ENCODE measurements at places on chromosomes 16 and 17. TPM values are rescaled to one million over a fixed set of nuclear protein-coding genes. Genes with fewer than 3 reads are reported as not detected.

DNA sequence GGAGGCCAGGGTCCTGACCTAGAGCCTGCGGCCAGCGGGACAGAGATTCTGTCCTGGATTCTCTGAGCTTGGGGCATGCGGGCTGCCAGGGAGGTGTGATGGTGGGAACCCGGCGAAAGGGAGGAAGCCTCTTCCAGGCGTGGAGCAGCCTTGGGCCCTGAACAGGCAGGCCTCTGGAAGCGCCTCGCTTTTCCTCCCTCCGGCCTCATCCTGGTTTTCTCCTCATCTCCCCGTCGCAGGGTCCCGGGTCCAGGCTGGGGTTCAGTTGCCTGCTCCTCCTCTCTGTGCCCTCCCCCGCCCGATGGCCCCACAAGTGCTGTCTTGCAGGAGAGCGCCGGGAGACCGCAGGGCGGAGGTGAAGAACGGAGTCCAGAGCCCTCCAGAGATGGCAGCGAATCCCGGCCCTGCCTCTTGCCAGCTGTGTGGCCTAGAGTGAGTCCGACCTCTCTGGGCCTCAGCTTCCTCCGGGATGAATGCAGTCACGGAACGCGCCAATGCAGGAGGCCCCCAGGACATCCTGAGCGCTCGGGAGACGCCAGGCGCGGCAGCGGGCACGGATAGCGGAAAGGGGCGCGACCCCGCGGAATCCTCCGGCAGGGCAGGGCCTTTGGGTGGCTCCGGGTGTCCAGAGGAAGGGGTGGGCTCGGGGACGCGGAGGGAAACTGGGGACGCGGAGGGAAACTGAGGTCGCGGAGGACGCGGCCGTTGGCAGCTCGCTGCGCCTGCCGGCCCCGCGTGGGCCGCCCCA lies 553 bp upstream of the RAB11FIP4 start:
- no peak for DNase-seq

DNA sequence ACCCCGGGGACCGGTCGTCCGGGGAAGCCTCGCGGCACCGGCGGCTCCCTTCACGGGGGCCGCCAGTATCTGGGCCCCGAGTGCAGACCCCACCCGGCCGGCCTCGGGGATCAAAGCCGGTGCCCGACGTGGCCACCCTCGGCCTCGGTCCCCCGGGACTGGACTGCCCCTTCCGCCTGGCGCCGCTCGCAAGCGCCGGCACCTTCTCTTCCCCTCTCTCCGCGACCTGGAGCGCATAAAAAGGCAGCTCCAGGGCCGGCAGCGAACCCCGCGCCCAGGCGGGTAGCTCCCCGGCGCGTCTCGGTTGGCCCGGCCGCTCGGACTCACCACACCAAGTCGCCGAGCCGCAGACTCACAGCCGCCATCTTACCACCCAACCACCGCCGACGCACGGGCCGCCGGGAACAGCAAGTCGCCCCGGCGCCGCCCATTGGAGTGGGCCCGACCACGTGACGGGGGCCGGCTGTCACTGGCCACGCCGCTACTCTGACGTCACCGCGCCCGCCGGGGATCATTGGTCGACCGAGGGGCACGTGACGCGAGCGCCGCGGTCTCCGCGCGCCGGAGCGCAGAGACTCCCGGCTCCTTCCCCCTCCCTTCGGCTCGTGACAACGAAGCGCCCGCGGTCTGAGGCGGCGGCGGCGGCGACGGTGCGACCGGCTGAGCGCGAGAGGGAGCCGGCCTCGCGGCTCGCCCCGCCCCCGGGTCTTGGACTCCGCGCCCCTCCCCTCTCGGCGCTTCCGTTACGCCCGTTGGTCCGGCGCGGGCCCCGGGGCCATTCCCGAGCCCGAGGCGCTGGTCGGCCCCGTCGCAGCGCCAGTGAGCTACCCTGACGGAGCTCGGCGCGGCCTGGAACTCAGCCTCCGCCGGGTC lies at the start of the genes GLYR1 and UBN1:
GLYR1 (minus strand) TSS at position 388 of the 873 bp plus-strand sequence; CDS start at position 365, 23 bp downstream.
UBN1 (plus strand) TSS at position 581 of the 873 bp plus-strand sequence. CDS start 5,437 bp downstream, outside the sequence.
- peak; percentile 100 for DNase-seq

DNA sequence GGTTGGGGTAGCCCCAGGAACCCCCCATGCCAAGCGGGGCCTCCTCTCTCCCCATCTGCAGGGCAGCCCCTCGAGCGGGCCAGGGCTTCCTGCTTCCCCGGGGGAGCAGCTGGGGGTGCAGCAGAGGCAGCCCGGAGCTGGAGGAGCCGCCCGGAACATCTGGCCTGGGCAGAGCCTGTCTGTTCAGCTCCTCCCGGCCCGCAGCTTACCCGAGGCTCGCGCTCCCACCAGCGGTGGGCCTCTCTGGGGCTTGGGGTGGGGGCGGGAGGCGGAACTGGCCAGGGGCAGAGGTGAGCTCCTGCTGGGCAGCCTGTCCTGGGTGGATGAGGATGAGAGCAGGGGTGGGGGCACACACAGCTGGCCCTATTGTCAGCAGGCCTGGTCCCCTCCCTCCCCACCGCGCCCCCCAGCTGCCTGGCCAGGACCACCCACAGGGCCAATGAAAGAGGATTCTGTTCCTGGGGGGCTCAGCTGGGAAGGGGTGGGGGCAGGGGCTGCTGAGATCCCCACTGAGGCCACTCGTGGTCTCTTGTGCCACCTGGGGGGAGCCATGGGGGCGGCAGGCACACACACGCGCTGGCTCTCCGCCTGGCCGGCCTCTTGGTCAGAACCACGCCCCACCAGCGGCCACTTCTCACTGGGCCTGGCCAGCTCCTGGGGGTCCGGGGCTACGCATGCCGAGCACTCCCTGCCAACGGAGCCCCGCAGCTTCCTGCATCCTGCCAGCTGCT lies 34.7 kb downstream of the BAHCC1 start:
- DNase-seq = no peak

GRCh38 chr16:22926105-22926751 lies 112.3 kb downstream of the HS3ST2 start:
- no peak for DNase-seq

The CISD3 gene
- 91.6 TPM for total RNA-seq

The TPPP3 gene
- 8.3 TPM for total RNA-seq

The TP53TG3E gene
- total RNA-seq = not detected

Measured in left colon (tissue), 2 donors.